ENCODE measurements at places on chromosomes 2 and 18. TPM values are rescaled to one million over a fixed set of nuclear protein-coding genes. Genes with fewer than 3 reads are reported as not detected.

The KCNS3 gene
- total RNA-seq, result 2.2 TPM

The LIMS2 gene
- total RNA-seq, result 10.0 TPM

The ELOA2 gene
- total RNA-seq, result not detected

The IMPA2 gene
- total RNA-seq, result 88.9 TPM

The CRYBA2 gene
- total RNA-seq, result 2.4 TPM

The REG3A gene
- total RNA-seq, result not detected

The TRABD2A gene
- total RNA-seq, result 7.7 TPM

GRCh38 chr18:6009756-6010155 is 114.4 kb upstream of the TMEM200C start:
- no peaks in the 10 kb centered on the region for H3K36me3 ChIP-seq
- no peak for DNase-seq
- no peaks in the 10 kb centered on the region for H3K4me1 ChIP-seq
- H3K27me3 ChIP-seq, result no peaks in the 10 kb centered on the region

DNA sequence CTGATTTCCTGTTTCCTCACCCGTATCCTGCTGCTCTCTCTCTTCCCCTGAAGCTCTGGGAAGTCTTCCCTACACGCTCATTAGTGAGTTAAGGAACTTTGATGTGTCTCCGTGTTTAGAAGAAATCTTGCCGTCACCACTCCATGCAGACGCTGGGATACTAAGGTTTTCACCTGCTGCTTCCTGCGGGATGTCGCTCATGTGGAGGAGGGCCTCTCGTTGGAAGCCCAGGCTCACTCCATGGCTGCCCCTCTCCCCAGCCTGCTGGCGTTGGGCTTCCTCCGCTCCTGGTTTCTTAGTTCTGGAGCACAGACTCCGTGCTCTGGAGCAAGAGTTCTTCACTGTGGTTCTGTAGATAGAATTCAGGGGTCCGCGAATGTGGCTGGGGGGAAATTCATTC is 326.3 kb downstream of the GBX2 start:
- H3K27ac ChIP-seq, result no peak overlapping the region
- DNase-seq, result no peak
- H3K36me3 ChIP-seq, result no peaks in the 10 kb centered on the region
- H3K4me3 ChIP-seq, result no peak overlapping the region
- no peaks in the 10 kb centered on the region for H3K27me3 ChIP-seq

DNA sequence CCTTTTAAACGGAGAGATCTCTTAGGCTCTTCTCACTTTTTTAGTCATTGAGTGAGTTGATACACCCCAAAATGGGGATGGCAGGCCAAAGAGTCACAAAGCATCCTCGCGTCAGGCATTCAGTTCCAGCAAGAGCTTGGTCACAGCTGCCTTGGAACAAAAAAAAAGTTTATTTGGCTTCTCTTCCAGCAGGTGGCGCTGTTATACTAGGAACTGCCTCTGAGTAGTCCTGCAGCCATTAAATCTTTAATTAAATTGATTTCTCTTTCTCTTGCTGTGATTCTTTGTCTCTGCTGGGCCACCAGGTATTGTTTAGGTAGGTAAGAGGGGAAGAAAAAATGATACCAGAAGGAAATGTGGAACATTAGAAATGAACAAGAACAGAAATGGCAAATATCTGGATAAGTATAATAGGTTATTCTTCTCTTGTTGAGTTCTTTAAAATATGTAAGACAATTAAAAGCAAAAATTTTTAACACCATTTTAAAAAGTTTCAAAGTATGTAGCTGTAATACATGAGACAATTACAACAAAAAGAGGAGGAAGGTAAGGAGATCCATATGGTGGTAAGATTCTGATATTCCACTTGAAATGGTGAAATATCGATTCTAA is 175.1 kb downstream of the GALNT1 start:
- no peaks in the 10 kb centered on the region for H3K27me3 ChIP-seq
- no peak overlapping the region for H3K4me3 ChIP-seq
- DNase-seq, result peak; percentile 79
- no peaks in the 10 kb centered on the region for H3K4me1 ChIP-seq
- no peaks in the 10 kb centered on the region for H3K36me3 ChIP-seq

- peak; percentile 33 for DNase-seq
- H3K27ac ChIP-seq, result no peak overlapping the region
- H3K4me1 ChIP-seq, result no peaks in the 10 kb centered on the region
- no peaks in the 10 kb centered on the region for H3K36me3 ChIP-seq
- H3K4me3 ChIP-seq, result no peak overlapping the region
- H3K27me3 ChIP-seq, result no peaks in the 10 kb centered on the region
Observed at GRCh38 chr2:121245120-121245820, 39.7 kb downstream of the TFCP2L1 start.

GRCh38 chr2:200193791-200194190 is 112.7 kb upstream of the SPATS2L start:
- no peaks in the 10 kb centered on the region for H3K4me1 ChIP-seq
- H3K27me3 ChIP-seq, result no peaks in the 10 kb centered on the region
- no peak overlapping the region for H3K27ac ChIP-seq

GRCh38 chr2:191916826-191917225 is 69.9 kb upstream of the CAVIN2 start:
- DNase-seq, result no peak
- no peak overlapping the region for H3K27ac ChIP-seq
- no peak overlapping the region for H3K4me3 ChIP-seq

- peak overlapping the region; percentile 67 for H3K4me3 ChIP-seq
- H3K36me3 ChIP-seq, result peaks cover 4% of the 10 kb centered on the region
- no peak for DNase-seq
- peaks cover 10% of the 10 kb centered on the region for H3K4me1 ChIP-seq
Observed at GRCh38 chr2:200405599-200406298, 99.3 kb downstream of the SPATS2L start.

DNA sequence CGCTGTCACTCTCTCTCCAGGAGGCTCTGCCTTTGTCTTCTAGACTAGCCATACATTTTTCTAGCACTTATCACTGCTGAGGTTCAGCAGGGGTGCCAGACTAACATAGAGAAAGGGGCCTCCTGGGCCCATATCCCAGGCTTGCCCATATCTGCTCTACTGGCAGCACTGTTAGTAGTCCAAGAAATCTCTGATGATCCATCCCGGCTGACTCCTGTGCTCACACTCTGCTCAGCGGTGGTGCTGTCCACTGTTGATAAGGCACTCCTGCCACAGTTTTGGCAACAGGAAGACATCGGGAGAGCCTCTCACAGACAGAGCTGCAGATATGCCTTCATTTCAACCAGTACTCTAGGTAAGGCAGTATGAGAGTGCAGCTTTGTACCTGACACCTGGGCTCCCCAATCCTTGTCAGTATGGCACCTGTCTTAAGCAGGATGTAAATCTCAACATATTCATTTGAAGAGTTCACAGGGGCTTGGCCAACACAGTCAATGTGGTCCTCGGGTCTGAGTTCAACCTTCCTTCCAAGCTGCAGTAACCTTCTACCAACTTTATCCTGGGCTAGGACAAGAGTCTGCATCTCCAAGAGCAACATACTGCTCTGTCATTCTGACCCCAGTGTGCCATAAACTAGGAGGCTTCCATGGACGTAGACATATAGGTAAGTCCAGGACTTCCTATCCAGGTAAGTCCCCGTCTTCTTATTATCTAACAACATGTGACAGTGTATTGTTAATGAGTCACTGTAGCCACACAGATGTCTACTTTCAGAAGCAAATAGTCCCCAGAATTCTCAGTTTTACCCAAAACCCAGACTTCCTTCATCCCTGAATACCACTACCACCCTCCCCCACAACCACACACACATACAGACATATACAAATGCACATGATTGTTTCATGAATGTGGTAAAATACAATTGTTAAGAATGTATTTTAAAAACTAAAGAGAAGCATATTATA is 16.2 kb downstream of the KLF7 start:
- DNase-seq, result peak; percentile 91
- H3K27ac ChIP-seq, result peak overlapping the region; percentile 34
- peaks cover 22% of the 10 kb centered on the region for H3K4me1 ChIP-seq
- H3K4me3 ChIP-seq, result peak overlapping the region; percentile 71

DNA sequence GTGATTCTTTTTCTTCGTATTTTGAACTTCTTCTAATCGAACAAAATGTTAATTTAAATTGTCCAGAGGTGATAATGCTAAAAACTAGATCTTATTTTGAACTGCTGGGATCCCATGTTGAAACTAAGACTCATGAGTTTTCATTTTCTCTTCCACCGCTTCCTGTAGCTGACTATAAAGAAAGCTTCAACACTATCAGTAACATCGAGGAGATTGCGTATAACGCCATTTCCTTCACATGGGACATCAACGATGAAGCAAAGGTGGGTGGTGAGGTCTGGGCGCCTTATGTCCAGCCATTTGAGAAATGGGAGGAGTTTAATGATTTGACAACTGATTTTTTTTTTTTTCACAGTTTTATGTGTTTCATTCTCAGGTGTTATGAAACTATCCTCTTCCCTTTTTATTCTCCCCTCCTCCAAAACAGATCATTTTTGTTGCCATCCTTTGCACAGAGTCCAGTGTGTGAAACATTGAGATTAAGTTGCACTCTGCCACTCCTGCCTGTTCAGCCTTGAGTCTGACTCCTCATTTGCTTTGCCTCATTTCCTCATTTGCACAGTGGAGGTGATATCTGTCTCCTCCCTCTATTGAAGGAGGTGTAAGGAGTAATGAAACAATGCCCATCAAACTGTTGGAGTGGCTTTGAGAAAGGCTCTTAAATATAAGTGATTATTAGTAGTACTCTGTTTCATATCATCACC is 13.8 kb downstream of the GRHL1 start:
- no peak overlapping the region for H3K27ac ChIP-seq
- H3K36me3 ChIP-seq, result no peaks in the 10 kb centered on the region
- no peaks in the 10 kb centered on the region for H3K4me1 ChIP-seq
- no peak overlapping the region for H3K4me3 ChIP-seq
- DNase-seq, result no peak

DNA sequence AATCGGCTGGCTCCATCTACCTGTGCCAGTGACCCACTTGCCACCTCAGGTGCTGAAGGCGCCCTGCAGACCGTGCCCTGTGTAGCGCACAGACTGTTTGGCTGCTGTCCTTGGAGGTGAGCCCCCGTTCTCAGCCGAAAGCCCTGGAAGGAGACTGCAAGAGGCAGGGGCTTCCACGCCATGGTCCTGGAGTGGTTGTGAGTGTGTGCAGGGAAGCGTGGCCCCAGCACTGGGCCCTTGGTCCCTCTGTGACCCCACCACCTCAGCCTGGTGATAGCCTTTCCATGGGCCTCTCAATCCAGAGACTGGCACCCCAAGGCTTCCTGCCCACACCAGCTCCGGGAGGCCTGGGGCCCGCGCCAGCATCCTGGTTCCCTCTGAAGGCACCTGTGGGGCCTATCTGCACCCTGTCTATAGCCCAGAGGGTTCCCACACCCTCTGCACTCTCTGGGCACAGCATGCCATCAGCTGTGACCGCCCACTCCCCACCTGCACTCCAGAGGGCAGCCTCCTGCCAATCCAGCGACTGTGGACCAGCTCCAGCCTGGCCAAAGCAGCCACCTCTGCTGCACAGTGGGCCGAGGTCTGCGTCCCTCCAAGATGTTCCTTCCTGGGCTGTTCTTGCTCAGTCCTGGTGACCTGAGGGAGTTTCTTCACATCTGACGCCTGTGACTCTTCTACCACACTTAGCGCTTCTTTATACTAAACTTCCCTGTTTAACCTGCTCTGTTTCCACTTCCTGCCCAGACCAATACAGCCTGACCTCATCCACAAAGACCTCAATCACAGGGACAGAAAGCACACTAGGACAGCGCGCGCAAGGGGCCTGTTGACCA is 109.5 kb downstream of the EIPR1 start:
- no peak for DNase-seq
- H3K36me3 ChIP-seq, result no peaks in the 10 kb centered on the region
- peaks cover 18% of the 10 kb centered on the region for H3K4me1 ChIP-seq
- no peak overlapping the region for H3K27ac ChIP-seq
- no peak overlapping the region for H3K4me3 ChIP-seq

GRCh38 chr18:54616220-54616848 is 25.3 kb downstream of the DYNAP start:
- peak; percentile 52 for DNase-seq
- no peaks in the 10 kb centered on the region for H3K27me3 ChIP-seq
- H3K4me3 ChIP-seq, result no peak overlapping the region
- H3K36me3 ChIP-seq, result no peaks in the 10 kb centered on the region
- no peak overlapping the region for H3K27ac ChIP-seq
- no peaks in the 10 kb centered on the region for H3K4me1 ChIP-seq

- H3K4me3 ChIP-seq, result no peak overlapping the region
- DNase-seq, result no peak
- no peaks in the 10 kb centered on the region for H3K36me3 ChIP-seq
- no peaks in the 10 kb centered on the region for H3K4me1 ChIP-seq
Observed at GRCh38 chr2:49686897-49687442, 532.7 kb upstream of the FSHR start.

- H3K36me3 ChIP-seq, result peaks cover 30% of the 10 kb centered on the region
- DNase-seq, result no peak
- no peak overlapping the region for H3K4me3 ChIP-seq
- no peak overlapping the region for H3K27ac ChIP-seq
- no peaks in the 10 kb centered on the region for H3K27me3 ChIP-seq
- no peaks in the 10 kb centered on the region for H3K4me1 ChIP-seq
Observed at GRCh38 chr18:9209279-9209678, 72.7 kb downstream of the ANKRD12 start.

- no peak overlapping the region for H3K4me3 ChIP-seq
- no peaks in the 10 kb centered on the region for H3K36me3 ChIP-seq
- no peak for DNase-seq
- H3K27me3 ChIP-seq, result no peaks in the 10 kb centered on the region
- H3K4me1 ChIP-seq, result peaks cover 3% of the 10 kb centered on the region
Observed at GRCh38 chr18:74857901-74858300, 260.2 kb downstream of the ZNF407 start.

- H3K27me3 ChIP-seq, result no peaks in the 10 kb centered on the region
- no peak for DNase-seq
- H3K4me3 ChIP-seq, result no peak overlapping the region
- no peaks in the 10 kb centered on the region for H3K36me3 ChIP-seq
Observed at GRCh38 chr2:118237451-118237850, 149.2 kb downstream of the INSIG2 start.

DNA sequence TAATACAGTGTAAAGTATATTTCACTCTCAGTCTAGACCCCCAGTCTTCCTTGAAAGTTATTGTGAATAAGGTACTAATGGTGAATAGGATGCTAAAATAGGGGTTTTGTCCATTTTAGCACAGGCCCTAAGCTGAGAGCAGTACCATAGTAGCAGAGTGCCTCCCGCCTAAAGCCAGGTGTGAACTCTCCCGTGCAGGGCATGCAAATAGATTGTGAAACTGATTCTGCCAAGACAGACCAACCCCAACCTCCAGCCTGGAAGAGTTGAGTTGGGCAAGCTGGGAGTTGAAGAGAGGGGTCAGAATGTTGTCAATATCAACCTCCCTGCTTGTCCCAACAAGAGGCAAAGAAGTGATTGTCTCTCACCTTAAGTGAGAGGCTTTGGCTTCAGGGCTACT is 97.4 kb upstream of the CYRIA start:
- no peaks in the 10 kb centered on the region for H3K27me3 ChIP-seq
- DNase-seq, result no peak
- no peak overlapping the region for H3K4me3 ChIP-seq
- H3K36me3 ChIP-seq, result no peaks in the 10 kb centered on the region

DNA sequence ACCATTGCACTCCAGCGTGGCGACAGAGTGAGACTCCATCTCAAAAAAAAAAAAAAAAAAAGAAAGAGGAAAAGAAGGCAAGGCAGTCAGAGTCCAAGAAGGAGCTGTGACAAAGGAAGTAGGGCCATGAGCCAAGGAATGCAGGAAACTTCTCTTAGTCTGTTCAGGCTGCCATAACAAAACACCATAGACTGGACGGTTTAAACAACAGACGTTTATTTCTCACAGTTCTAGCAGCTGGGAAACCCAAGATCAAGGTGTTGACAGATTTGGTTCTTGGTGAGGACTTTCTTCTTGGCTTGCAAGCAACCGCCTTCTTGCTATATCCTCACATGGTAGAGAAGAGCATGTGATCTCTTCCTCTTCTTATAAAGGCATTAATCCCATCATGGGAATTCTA is 13.1 kb upstream of the SUMO1 start:
- no peak overlapping the region for H3K4me3 ChIP-seq
- DNase-seq, result no peak
- no peaks in the 10 kb centered on the region for H3K36me3 ChIP-seq
- no peak overlapping the region for H3K27ac ChIP-seq
- H3K4me1 ChIP-seq, result no peaks in the 10 kb centered on the region
- H3K27me3 ChIP-seq, result no peaks in the 10 kb centered on the region
